ENCODE measurements at places on chromosomes 13 and 19. TPM values are rescaled to one million over a fixed set of nuclear protein-coding genes. Genes with fewer than 3 reads are reported as not detected.

Gene HCN2
- total RNA-seq = 0.10 TPM

Gene PRRG2
- total RNA-seq = 1.4 TPM

Gene IGFL2
- total RNA-seq = not detected

Gene OVOL3
- not detected for total RNA-seq

Gene MAU2
- total RNA-seq = 48.5 TPM

Gene METTL21C
- total RNA-seq = not detected

Gene B3GNT3
- not detected for total RNA-seq

Gene PCDH17
- 0.51 TPM for total RNA-seq

Gene ADGRE2
- total RNA-seq = 0.40 TPM

Gene N4BP2L1
- total RNA-seq = 6.5 TPM

Gene NKG7
- total RNA-seq = not detected

Gene LENG8
- 15.7 TPM for total RNA-seq

Gene PRKD2
- 4.2 TPM for total RNA-seq

Gene SHD
- not detected for total RNA-seq

Gene CLEC4G
- not detected for total RNA-seq

Gene VSTM2B
- total RNA-seq = not detected

Gene RTBDN
- not detected for total RNA-seq

Gene MBD3L2
- not detected for total RNA-seq

Gene KLK7
- not detected for total RNA-seq

Gene CGB1
- not detected for total RNA-seq

Gene ZNF600
- 3.7 TPM for total RNA-seq

Gene ANKLE1
- total RNA-seq = 1.4 TPM

Gene ICAM5
- total RNA-seq = not detected

Gene STRN4
- 75.7 TPM for total RNA-seq

Gene PLVAP
- 45.1 TPM for total RNA-seq

Gene TEX101
- total RNA-seq = not detected

Gene FCGBP
- 11.2 TPM for total RNA-seq

Gene ZNF493
- total RNA-seq = 3.0 TPM

Gene C5AR1
- total RNA-seq = 0.27 TPM

Gene FAM174C
- 18.7 TPM for total RNA-seq

Gene PGLYRP2
- not detected for total RNA-seq

Gene CCDC194
- total RNA-seq = not detected

Gene KL
- 1.5 TPM for total RNA-seq

Gene CABP5
- total RNA-seq = not detected

Gene CGB3
- not detected for total RNA-seq

Gene CCDC97
- total RNA-seq = 15.1 TPM

Gene ELSPBP1
- not detected for total RNA-seq

Gene ASPDH
- not detected for total RNA-seq

Gene SYMPK
- total RNA-seq = 14.1 TPM

Gene KLK3
- not detected for total RNA-seq

Gene FPR3
- 0.66 TPM for total RNA-seq

Gene FFAR1
- total RNA-seq = not detected
